ENCODE measurements at places on chromosomes 13 and 19.

DNA sequence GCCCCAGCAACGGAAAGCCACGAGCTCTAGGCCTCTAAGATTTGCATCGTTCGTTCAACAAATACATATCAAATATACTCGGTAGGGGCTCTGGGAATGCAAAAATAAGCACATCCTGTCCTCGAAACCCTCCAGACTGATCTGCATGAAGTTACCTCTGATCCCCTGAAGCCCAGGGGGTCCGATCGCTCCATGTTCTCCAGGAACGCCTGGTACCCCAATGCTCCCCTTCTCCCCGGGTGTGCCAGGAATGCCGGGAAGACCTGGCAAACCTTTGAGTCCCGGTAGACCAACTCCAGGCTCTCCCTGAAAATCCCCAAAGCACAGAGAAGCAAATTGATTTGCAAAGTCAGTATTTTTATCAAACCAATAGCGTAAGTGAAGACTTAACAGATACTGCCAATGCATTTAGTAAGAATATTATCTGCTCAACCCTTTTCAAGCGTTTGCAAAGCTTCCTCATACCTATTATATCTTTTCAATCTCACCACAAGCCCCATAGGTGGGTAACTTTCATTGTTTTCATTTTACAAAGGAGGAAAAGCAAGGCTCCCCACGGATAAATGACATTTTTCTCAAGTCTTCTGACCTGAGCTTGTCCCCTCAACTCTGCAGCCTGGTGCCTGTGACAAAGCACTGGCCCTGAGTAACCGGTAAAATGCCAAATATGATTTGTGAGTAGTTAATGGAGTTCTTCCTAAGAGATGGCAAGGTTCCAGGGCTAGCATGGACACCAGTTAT, 127.7 kb downstream of the COL4A1 start:
- no peak for DNase-seq

GRCh38 chr13:26254583-26255111, 718 bp downstream of the CDK8 start:
- DNase-seq, result no peak

DNA sequence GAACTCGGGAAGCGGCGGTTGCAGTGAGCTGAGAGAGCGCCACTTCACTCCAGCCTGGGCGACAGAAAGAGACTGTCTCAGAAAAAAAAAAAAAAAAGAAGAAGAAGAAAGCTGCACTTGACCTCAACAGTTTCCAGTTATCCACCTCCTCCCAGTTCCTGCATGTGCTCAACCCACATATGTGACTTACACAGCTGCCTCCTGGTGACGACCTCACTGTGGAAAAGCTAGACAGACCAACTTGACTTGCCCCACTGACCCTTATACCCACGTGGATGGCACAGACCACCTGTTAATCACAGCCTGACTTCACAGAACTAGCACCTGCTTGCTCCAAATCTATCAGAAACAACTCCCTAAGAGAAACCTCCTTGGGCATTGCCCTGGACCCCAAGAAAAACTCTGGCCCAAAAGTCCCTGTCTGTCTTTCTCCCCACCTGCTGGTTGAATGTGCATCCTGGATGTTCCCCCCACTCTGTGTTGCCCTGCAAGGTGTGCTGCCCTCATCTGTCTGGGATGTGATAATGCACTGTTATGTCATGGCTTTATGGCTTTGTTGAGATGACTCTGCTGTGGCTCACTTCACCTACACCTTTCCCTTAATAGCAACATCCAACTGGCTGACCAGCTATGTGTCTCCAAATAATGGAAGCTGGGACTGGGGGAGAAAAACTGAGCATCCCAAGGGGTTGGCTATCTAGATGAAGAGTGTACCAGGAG, 2.8 kb downstream of the ZNF20 start:
- peak; percentile 21 for DNase-seq

DNA sequence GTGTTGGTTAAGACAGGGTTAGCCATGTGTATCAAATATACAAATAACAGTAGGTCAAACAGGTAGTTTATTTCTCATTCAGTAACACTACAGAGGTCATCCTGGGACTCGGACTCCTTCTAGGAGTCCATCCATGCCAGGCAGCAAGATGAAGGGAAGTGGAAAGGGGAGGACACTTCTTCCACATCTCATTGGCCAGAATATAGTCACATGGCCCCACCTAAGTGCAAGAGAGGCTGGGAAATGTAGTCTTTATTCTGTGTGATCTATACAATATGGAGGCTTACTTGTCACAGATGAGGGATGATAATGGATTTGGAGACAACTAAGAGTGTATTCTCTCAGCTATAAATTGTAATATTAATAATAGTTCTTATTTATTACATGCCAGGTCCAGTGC, 31.1 kb downstream of the RDH8 start:
- DNase-seq, result no peak

DNA sequence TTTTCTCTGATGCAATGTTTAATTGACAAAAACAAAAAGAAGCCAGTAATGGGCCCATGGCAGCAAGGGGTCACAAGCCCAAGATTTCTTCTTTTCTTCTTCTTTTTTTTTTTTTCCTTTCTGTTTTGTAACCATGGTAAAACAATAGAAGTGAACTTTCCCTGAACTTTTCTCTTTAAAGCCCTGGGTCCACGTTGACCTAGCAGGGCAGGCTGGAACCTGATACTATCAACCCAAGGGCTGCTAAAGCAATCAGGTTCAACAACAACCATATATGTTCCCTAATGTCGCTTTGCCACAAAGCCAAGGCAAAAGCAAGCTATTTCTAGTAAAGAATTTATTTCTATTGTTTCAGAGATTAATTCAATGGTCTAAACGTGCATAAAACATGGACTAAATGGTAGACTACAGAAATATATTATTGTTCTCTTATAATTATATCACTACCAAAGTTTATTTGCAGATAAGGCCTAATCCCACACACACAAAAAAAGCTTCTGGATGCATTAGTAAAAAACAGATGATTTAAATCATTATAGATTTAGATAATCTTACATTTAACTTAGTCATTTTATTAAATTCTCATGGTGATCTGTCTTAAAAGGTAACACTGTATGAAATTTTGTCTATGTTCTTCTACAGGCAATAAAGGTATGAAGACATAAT, 153.9 kb downstream of the DACH1 start:
- DNase-seq, result no peak

GRCh38 chr19:42040031-42040430, 30.0 kb downstream of the GRIK5 start:
- DNase-seq, result no peak

DNA sequence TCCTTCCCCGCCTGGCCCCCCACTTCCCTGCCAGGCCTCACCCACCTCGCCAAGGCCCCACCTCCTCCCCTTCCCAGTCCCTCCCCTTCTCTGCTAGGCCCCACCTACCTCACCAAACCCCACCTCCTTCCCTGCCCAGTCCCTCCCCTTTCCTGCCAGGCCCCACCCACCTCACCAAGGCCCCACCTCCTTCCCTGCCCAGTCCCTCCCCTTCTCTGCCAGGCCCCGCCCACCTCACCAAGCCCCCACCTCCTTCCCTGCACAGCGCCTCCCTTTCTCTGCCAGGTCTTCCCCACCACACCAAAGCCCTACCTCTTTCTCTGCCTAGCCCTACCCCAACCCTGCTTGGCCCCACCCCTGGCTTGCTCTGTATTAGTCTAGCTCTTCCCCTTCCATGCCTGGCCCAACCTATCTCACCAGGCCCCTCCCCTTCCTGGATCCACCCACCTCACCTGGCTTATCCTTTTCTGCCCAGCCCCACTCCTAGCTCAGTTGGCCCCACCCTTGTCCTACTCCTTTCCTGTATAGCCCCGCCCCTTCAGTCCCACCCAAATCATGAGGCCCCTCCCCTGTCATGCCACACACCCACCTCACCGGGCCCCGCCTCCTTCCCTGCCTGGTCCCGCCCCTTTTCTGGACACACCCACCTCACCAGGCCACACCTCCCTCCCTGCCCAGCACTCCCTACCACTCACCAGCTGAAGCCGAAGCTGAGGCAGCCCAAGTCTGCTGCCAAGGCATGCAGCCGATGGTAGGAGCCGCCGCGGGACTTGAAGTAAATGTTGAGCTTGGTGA, 16.2 kb downstream of the CERS1 start:
- no peak for DNase-seq

GRCh38 chr19:57068921-57069697, 50.7 kb upstream of the USP29 start:
- DNase-seq, result no peak

DNA sequence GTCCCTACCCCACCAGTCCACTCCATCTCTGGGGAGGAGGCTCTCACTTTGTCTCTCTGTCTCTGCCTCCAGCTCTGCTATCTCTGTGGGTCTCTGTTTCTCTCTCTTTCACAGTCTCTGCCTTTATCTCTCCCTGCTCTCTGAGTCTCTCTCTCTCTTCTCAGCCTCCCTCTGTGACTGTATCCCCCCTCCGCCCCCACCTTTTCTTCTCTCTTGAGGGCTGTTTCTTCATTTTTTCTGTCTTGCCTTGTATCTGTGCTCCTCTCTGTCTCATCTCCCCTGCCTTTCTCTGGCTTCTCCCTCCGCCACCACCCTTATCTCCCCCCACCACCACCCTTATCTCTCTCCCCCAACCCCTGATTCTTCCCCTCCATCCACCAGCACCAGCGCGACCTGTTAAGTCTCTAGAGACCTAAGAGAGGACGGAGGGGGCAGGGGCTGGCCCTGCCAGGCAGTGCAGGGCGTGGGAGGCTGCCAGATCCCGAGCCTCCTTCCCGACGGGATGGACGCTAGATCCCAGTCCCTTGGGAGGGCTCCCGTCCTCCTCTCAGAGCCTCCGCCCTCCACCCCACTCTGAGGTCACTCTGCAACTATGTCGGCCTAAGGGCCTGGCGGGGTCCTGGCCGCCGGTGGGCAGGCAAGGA, 1.0 kb downstream of the AXL start:
- DNase-seq, result no peak

DNA sequence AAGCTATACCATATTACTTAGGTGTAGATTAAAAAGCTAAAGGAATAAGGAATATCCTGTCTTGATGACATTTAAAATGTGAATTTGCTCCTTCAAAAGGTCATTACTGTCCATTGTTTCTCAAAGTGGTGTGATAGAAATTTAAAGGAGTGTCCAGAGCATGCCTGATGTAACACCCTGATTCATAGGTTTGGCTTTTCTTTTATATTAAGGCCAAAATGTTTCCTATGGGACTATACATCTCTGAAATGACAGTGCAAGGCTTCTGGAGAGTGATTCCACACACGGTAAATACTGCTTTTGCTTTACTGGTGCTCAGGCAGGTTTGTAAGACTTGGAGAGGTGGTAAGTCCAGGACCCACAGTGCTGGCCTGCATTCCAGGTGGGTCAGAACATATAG, 289.9 kb downstream of the RFC3 start:
- DNase-seq, result no peak

DNA sequence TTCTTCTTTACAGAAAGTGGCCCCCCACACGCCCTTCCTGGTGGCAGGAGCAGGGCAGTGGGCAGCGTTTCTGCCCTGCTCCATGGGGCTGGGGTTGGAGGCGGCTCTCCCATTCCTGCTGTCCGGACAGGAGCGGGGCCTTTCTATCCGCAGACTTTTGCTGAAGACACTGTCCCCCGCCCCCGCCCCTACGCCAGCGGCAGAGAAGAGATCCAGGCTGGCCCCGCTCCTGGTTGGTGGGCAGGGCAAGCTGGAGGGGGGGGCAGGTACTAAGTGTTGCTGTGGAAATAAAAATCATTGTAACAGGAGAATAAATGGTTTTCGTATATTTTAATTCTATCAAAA, 81.7 kb downstream of the ZNF429 start:
- DNase-seq, result no peak

DNA sequence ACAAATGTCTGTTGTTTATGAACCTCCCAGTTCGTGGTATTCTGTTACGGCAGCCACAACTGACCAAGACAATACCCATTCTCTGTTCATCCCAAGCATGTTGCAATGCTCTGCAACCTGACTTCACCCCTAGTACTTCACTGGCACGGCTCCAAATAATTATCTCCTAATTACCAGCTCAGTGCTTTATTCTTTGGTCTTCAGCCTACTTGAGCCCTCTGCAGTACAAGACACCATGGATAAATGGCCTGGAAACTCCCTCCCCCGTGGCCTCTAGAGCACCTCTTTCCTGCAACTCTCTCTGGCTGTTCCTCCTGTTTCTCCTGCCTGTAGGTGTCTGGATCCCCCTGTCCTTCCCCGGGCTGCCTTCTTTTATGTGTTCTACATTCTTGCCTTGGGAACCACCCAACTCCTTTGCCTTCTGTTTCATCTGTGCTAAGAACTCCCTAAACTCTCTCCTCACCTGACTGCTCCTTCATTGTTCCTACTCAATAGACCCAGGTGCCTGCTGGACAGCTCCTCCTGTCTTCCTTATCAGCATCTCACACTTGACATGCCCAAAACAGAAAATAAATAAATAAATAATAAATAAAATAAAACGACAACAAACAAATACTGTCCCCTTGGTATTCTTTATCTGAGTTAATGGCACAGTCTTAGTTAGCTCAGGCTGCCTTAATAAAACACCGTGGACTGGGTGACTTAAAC, 200.4 kb upstream of the IPO5 start:
- no peak for DNase-seq

DNA sequence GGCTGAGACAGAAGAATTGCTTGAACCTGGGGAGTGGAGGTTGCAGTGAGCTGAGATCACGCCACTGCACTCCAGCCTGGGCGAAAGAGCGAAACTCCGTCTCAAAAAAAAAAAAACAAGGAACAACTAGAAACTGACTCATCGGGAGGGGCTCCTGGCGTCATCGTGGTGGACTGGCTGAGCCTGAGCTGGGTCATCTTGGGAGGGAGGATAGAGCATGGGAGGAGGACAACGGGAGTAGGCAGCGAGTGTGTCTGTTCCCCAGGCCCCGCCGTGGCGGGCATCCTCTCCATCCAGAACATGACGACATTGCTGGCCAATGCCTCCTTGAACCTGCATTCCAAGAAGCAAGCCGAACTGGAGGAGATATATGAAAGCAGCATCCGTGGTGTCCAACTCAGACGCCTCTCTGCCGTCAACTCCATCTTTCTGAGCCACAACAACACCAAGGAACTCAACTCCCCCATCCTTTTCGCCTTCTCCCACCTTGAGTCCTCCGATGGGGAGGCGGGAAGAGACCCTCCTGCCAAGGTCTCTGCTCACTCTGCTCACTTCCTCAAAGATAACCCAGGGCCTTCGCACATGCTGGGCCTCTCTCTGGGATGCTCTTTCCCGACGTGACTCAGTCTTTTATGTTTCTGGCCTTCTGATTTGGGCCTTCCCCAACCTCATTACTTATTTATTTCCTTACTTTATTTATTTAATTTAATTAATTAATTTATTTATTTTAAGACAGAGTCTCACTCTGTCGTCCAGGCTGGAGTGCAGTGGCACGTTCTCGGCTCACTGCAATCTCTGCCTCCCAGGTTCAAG, 16.6 kb downstream of the DDX39A start:
- no peak for DNase-seq

GRCh38 chr19:38617283-38617763, 430 bp downstream of the MAP4K1 start:
- no peak for DNase-seq
